ENCODE measurements at places on chromosomes 4 and X.
A peak's percentile ranks its signal among the peaks of the same experiment; 100 is the strongest.

GRCh38 chr4:7043284-7044136, at the start of gene TADA2B:
Gene TADA2B (plus strand): TSS chr4:7043372. CDS start chr4:7043580, 208 bp downstream.
- no peak for DNase-seq

DNA sequence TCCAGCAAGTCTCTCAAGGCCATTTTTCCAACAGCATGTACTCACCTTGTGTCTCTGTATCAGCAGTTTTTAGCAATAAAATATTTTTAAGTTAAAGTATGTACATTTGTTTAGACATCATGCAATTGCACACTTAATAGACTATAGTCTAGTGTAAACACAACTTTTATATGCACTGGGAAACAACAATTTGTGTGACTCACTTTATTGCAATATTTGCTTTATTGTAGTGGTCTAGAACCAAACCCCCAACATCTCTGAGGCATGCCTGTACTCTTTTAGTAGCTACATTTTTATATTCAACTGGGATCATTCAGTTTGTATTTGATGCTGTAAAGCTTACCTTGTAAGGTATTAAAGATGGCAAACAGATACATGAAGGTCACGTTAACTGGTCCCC, 14.7 kb upstream of the PHKA2 start:
- DNase-seq, result no peak

DNA sequence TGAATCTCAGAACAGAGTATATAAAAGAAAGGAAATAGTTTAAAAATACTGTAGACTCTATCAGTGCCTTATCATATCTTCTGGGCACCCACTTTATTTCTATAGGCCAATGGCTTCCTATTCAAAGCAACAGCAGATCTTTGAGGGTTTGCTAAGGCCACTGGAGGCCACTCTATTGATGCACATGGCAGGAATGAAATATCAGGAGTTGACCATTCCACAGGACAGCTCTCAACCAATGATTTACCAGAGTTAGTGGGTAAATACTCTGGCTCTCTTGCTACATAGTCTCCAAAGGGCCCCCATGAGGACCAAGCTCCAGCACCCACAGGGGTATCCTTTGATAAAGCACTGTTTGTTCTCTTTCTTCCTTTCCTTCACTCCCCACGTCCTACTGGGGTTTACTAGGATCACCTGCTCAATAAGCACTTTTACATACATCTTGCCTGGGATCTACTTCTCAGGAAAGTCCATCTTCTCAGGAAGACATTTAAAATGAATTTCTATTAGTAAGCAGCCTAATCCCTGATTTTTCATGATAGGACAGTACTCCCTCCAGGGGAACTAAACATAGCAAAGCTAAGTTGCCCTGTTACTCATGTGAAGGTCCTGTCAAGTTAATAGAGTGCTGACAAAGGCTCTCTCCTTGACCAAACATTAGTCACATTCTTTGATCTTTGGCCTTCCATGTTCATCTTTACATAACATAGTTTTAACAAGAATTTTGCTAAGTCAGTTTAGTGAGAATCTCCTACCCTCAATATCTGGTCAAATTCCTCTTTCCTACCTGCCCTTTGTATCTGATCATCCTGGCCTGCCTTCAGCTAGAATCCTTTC, 459.7 kb downstream of the GRXCR1 start:
- no peak for DNase-seq

DNA sequence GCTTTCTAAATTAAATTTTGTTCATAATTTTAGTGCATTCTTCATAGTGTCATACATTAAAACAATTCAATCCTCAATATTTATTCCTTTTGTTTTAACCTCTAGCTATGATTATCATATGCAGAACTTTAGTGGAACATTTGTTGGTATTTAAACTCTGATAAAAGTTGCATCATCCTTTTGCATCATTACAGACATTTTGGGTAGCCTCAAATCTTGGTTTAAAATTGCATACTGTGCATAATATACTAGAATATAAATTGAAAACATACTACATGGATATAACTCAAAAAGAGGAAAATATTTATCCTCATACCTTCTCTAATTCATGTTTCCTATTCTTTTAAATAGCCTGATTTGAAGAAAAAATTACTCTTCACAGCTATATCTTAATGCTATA, 97.3 kb upstream of the NAP1L5 start:
- no peak for DNase-seq

- no peak for DNase-seq
Measured at GRCh38 chrX:139039041-139039440, 327.5 kb upstream of the FGF13 start.

- DNase-seq, result no peak
Measured at GRCh38 chrX:144637731-144638130, 609.6 kb upstream of the SPANXN1 start.

- no peak for DNase-seq
Measured at GRCh38 chrX:120647127-120647526, 17.3 kb upstream of the C1GALT1C1 start.

- no peak for DNase-seq
Measured at GRCh38 chr4:27149541-27150212, 289.0 kb downstream of the STIM2 start.

- no peak for DNase-seq
Measured at GRCh38 chrX:103423955-103424638, 47.8 kb downstream of the BEX3 start.

DNA sequence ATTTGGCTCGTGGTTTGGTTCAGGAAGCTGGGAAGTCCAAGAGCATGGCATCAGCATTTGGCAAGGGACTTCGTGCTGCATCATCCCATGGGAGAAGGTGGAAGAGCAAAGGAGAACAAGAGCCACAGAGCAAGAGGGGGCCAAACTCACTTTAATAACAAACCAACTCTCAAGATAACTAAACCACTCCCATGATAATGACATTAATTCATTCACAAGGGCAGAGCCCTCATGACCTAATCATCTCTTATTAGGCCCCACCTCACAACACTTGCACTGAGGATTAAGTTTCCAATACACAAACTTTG, 113.4 kb upstream of the ATXN3L start:
- DNase-seq, result no peak

GRCh38 chr4:155907556-155907955, 4.1 kb downstream of the TDO2 start:
- DNase-seq, result no peak

DNA sequence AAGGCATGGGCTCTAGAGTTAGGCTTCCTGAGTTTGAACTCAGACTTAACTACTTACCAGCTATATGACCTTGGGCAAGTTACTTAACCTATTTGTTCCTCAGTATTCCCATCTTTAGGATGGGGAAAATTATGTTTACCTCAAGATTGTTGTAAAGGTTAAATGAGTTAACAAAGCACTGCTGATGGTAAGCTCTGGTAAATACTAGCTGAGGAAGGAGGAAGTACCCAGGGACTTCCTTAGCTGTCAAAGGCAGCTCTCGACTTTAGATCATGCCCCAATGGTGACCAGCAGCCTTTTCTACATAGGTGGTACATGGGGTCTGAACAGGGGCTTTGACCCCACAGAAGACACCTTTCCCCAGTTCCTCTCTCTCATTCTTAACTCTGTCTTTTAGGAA, 20.1 kb downstream of the ATP7A start:
- no peak for DNase-seq

GRCh38 chrX:41542135-41542534, 95.0 kb downstream of the NYX start:
- DNase-seq, result no peak

- no peak for DNase-seq
Measured at GRCh38 chr4:97841512-97841911, 301.8 kb downstream of the STPG2 start.

DNA sequence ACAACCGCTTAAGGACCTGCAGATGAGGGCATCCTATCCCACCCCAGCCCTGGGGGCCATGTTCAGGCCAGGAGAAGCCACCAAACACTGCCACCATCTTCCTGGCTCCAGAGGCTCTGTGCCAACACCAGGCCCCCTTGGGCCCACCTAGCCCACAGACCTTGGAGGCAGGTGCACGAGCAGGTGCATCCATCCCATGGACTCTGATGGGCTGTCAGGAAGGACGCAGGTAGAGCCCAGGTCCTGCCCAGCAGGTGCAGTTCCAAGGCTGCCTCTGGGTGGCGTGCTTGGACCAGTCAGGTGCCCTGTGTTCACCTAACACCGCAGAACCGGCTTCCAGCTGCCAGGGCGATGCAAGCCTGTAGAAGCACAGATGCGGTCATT, 22.8 kb upstream of the PDE6B start:
- peak; percentile 73 for DNase-seq

DNA sequence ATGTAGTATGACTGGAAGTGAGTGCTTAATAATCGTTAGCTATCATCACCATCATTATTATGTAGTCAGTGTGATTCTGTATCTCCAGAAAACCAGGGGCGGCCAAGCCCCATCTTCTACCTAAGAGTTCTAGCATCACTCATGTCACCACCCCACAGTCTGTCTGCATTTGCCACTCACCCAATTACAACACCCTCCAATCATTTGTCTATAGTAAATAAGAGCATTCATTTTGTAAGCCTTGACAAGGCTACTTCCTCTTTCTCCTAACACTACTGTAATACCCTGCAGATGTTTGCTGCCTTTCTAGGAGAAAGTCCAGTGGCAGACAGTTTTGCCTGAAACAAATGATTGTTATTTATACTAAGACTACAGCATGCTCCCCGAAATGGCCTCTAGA, 15.8 kb upstream of the IL21 start:
- DNase-seq, result no peak

- DNase-seq, result peak; percentile 29
Measured at GRCh38 chrX:120672389-120672788, 42.5 kb upstream of the C1GALT1C1 start.

DNA sequence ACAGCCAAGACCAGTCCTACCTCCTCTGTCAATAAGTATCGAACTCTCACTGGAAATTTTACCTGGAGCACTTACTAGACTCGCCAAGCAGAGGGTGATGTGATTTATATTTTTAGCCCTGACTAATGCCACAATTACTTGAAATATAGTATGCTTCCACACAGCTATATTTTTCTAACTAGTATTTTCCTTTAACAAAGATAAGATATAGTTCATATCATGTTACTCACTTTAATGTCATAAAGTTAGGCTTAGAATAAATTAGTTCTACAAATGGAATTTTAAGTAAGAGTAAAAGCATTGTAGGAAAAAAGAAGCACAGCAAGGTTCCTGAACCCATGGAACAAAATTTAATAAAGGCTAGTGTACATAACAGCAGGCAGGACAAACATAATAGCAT, 16.0 kb upstream of the NKX6-1 start:
- DNase-seq, result no peak

DNA sequence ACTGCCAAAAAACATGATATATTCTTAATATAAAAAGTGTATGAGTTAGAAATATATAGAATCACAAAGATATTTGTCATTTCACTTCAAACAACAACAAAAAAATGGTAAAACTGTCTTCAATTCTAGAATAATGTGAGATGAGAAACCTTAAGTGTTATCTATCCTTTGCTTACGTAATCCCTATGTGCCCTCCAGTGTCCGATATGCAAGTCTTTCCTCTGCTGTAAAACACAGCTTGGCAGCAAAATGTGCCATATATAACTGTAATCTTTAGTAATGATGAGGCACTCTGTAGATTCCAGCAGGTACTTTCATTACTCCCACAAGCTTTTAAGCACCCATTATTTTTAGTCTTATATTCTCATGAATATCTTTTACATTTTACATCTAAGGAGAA, 555.1 kb upstream of the FRG1 start:
- DNase-seq, result no peak

- DNase-seq, result no peak
Measured at GRCh38 chr4:132123870-132124623, 1025.0 kb upstream of the PCDH10 start.

DNA sequence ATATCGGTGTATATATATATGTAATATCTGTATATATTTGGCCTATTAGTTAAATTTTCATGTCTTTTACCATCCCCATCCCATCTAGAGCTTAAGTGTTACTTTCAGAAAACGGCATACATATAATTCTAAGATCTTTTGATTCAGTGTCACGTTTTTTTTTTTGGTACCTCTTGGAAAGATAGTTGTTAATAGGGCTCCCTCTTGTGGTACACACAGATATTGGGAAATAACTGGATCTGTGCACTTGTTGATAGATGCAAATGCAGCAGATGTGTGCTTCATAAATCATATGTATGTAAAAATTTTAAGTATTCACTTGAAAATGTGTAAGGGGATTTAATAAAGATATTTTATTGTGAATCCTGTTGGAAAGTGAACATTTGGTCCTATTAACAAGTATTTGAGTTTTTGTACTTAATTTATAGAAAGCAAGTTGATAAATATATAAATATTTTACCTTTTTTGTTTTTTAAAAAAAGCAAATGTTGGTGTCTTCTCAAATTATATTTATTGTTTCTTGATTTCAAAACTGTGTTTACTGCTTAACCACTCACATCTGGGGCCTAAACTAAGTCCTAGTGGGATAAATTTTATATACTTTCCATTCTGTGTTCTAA, 74.7 kb downstream of the PAQR3 start:
- peak; percentile 67 for DNase-seq

- peak; percentile 88 for DNase-seq
Measured at GRCh38 chr4:86338989-86339388, 20.9 kb downstream of the MAPK10 start.

GRCh38 chr4:175277816-175278215, 359.7 kb downstream of the ADAM29 start:
- no peak for DNase-seq

GRCh38 chrX:99271641-99272040, 1138.4 kb downstream of the PCDH19 start:
- DNase-seq, result no peak

DNA sequence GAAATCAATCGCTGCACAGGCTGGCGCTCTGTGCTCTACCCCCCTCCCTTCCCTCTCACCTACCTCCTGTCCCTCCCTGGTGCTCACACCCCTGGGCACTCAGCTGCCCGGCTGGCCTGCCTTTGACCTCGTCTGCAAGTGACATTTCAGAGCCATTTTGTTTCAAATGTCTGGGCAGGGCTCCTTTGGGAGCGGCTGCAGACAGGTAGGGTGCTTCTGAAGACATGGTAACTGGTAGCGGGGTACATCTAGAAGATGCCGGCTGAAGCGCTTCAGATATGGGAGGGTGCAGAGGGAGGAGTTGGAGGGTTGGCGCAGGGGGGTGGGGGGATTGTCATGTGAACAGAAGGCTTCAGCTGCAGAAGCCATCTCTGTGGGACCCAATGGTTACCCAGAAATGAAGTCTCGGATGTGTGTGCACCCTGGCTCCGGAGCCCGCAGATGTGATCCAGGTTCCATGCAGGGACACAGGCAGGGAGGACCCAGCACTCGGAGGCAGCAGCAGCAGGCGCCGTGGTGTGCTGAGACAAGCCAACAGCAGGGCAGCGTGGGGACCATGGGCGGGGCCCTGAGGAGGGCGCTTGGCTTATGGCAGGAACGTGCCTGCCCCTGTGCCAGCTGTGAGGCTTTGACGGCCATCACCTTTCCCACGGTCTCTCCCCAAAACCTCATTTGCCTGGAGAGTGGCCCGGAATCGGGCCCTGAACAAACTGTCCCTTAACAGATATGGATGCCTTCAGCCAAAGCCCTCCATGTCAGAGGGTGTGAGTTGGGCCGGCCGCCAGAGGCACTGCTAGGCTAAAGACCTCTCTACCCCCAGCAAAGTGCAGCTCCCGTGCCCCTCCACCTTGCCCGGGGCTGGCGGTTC, 7.6 kb upstream of the DUSP9 start:
- DNase-seq, result no peak

DNA sequence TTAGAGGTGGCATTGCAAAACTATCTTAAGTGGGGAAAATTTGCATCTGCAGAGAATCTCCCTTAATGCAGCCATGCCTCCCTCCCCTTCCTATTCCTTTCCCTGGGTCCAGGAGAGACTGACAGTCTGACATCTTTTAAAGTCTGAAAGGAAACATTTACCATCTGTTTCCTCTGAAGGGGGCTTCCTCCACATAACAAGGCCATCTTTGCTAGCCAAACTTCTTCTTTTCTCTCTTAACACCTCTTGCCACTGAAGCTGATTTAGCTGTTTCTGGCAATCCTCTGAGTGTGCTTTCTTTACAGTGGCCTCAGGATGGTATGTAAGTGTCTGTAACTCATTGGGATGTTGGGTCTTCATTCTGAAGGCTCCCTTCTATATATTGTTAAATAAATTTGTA, 34.6 kb upstream of the AADAT start:
- no peak for DNase-seq
